Ureter (tissue), 1 donor: ENCODE measurements at places on chromosomes 1 and 21. TPM values are rescaled to one million over a fixed set of nuclear protein-coding genes. Genes with fewer than 3 reads are reported as not detected.

Gene ALX3
- not detected for total RNA-seq

Gene S100A2
- 317 TPM for total RNA-seq

Gene ATAD3C
- total RNA-seq = 8.0 TPM

Gene C1orf216
- total RNA-seq = 5.4 TPM

Gene RNU1-2
- total RNA-seq = 1,626 TPM

Gene GSTM5
- total RNA-seq = 11.6 TPM

Gene ZMYM4
- total RNA-seq = 68.4 TPM

Gene SPAG17
- total RNA-seq = 6.1 TPM

Gene RSPO1
- 1.3 TPM for total RNA-seq

Gene ODF2L
- 60.4 TPM for total RNA-seq

Gene SLC44A5
- total RNA-seq = 0.29 TPM

Gene CGN
- 67.4 TPM for total RNA-seq

Gene MSH4
- total RNA-seq = 0.55 TPM

Gene SMG7
- 83.7 TPM for total RNA-seq

Gene CNKSR1
- total RNA-seq = 40.6 TPM

Gene BEND5
- total RNA-seq = 8.3 TPM

Gene WNT2B
- total RNA-seq = 5.6 TPM

Gene ATAD3A
- 26.3 TPM for total RNA-seq

Gene CBR3
- total RNA-seq = 1.8 TPM

Gene RGS16
- total RNA-seq = 22.4 TPM

Gene MANEAL
- 10.2 TPM for total RNA-seq

Gene MIGA1
- 19.4 TPM for total RNA-seq

Gene SPATA6
- 42.9 TPM for total RNA-seq

Gene FASLG
- 0.47 TPM for total RNA-seq

Gene TLCD4
- 18.2 TPM for total RNA-seq

Gene HMCN1
- total RNA-seq = 4.7 TPM

Gene VWA1
- total RNA-seq = 83.3 TPM

Gene MROH9
- total RNA-seq = not detected

Gene UBE4B
- total RNA-seq = 41.8 TPM

Gene LCE5A
- total RNA-seq = not detected

Gene TINAGL1
- total RNA-seq = 218 TPM

Gene RAB25
- 182 TPM for total RNA-seq

Gene WDR64
- total RNA-seq = not detected

Gene CYP4X1
- total RNA-seq = 6.0 TPM

Gene KIAA1614
- total RNA-seq = 5.6 TPM

Gene SERPINC1
- 0.44 TPM for total RNA-seq

Gene SLAMF8
- 3.6 TPM for total RNA-seq

Gene KDF1
- 15.7 TPM for total RNA-seq

Gene PGLYRP3
- not detected for total RNA-seq

Gene CORT
- 0.47 TPM for total RNA-seq

Gene SPRR5
- total RNA-seq = not detected

Gene TAS1R1
- not detected for total RNA-seq

Gene AIRE
- total RNA-seq = not detected

Gene RCSD1
- total RNA-seq = 8.7 TPM

Gene CD1B
- not detected for total RNA-seq

Gene SPRR1B
- total RNA-seq = 0.91 TPM

Gene C1QC
- 85.3 TPM for total RNA-seq

Gene KCNK2
- 7.2 TPM for total RNA-seq

Gene VSIG8
- not detected for total RNA-seq

Gene PTAFR
- 9.9 TPM for total RNA-seq

Gene SEMA6C
- total RNA-seq = 6.2 TPM

Gene RCC1
- 35.1 TPM for total RNA-seq

Gene GPR52
- 5.0 TPM for total RNA-seq

Gene MIB2
- total RNA-seq = 64.5 TPM

Gene IGSF21
- 6.6 TPM for total RNA-seq
